ENCODE measurements at places on chromosomes 11 and 22.
A peak's percentile ranks its signal among the peaks of the same experiment; 100 is the strongest.

GRCh38 chr11:11841116-11841722 is 553 bp upstream of the USP47 start:
- peak; percentile 9 for DNase-seq

GRCh38 chr11:119845305-119845704 is 116.3 kb upstream of the NECTIN1 start:
- DNase-seq, result no peak

DNA sequence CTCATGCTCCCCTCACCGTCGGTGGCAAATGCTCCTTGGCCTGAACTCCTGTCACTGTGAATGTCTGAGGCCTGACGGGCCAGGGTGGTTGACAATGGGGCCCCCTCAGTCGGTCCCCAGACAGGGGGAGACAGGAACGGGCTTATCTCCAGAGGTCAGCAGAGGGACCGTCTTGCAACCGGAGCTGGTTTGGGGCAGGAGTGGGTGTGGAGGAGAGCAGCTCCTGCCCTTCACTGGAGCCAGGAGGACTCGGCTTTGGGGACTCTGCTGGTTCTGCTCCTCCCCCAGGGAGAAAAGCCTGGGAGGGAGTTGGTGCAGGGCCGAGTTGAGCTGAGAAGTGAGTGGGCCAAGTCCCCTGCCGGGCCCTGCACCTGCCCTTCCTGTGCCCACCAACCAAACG is 354.4 kb downstream of the BRD1 start:
- no peak for DNase-seq

DNA sequence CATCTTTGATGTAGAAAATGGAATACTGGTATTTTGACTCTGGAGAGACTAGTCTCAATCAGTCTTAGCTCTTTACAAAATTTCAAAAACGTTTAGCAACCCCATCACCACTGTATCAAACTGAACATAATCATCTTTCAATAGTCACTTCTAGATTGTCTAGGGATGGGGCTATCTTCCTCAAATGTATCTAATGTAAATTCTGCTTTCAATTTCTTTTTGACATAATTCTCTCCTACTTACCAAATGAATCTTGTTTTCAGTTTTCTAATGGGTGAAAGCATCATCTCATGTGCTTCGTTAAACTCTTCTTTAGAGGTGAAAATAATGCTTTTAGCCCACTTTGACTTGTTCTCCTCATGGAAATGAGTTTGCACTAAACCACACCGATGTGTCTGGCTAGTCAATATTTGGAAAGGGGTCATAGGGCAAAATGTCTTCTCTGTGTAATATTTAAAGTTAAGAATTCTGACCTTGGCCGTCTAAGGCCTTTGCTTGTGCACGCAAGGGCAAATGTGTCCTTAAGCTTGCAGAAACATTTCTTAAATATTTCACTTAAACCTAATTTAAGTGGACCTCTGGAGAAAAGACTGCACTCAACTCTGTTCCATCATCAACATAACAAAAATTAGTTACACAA is 5.2 kb downstream of the SIK3 start:
- no peak for DNase-seq

DNA sequence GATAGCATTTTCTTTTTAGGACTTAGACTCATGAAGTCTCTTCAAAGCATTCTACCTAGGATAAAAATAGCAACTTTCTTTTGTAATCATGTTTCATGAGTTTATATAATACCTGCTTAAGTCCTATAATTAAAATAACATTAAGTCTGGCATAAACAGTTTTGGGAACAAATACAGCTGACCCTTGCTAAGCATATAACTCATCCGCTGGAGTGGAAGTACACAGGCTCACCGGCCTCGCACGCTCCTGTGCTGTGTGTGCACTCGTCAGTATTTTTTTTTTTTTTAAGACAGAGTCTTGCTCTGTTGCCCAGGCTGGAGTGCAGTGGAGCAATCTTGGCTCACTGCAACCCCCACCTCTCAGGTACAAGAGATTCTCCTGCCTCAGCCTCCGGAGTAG is 221.8 kb downstream of the ADAMTS15 start:
- no peak for DNase-seq

- no peak for DNase-seq
These were observed 1623.3 kb upstream of the RAG2 start for GRCh38 chr11:38221295-38221694.

GRCh38 chr11:30344085-30344484 is 21.2 kb downstream of the ARL14EP start:
- no peak for DNase-seq

DNA sequence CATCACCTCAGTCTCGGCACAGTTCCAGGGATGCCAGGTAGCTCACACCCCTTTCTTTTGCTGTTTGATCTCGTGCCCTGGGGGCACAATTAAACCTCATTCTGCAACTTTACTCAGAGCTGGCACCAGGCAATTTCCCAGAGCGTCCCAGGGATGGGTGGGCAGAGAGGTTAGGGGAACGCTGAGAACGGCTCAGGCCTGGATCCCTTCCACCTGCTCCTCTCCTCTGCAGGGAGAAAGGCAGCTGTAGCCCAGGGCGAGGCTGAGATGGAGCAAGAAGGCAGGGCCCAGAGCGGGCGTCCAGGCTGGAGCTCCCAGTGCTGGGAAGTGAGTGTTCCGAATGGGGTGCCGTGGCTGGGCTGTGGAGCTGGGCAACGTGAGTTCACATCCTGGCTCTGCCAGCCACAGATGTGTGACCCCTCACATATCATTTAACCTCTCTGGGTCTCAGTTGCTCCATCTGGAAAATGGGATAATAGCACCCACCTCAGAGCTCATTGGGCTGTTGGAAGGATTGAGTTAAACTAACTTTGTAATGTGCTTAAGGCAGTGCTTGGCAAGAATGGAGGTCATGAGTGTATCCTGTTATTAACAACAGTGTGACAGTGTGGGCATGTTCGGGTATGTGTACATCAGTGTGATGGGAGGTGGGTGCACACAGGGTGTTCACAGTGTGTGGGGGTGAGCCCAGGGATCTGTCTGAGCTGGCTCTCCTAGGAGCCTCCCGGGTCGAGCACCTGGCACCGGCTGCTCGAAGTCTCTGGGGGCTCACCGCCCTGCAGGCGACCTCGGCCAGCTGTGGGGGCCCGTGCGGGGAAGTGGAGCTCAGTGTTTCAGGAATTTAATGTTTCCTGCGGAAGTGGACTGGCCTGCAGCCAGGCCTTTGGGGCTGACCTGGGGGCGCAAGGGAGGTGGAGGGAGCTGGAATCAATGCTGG is 15.5 kb downstream of the OTUB1 start:
- no peak for DNase-seq

DNA sequence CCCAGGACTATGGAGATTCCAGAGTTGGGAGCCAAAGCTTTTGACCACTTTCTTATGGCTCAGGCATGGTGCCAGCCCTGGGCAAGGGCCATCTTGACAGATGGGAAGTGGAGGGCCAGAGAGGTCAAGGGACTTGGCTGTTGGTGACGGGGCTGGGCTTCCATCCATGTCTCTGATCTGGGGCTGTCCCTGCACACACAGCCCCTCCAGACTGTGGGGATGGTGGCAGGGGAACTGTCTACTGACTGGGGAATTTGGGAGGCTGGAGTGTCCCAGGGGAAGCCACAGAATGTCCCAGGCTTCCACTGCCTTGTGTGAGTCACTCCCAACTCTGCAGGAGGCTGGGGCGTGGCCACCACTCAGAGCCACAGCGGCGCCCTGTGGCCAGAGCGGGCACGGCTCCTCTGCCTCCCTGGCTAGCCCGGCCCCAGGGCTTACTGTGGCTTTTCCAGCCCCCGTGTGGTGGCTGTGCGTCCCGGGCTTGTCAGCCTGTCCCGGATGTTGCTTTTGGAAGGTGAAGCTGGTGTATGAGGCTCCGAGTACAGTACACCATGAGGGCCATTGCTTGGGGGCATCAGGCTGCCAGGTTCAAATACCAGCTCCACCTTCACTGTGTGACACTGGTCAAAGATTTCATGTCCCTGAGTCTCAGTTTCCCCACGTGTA is 19.6 kb downstream of the C22orf23 start:
- DNase-seq, result peak; percentile 95

DNA sequence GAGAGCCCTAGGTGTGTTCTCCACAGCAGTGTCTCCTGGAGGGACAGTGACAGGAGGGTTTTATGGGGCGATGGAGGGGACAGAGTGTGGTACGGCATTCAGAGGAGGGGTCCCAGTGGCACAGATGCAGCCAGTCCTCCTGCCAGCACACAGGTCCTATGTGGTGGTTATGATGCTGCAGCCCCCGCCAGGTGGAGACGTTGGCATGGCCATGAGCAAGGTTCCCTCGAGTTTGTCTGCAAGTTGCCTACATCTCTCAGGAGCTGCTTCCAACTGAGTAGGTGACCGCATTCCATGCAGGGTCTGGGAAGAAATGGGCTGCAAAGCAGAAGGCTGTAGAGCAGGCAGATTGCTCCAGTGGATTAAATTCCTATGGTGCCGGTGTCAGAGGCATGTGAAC is 646.0 kb downstream of the TBC1D22A start:
- DNase-seq, result no peak

GRCh38 chr11:67051180-67051893 is 5.3 kb upstream of the RHOD start:
- DNase-seq, result peak; percentile 34

DNA sequence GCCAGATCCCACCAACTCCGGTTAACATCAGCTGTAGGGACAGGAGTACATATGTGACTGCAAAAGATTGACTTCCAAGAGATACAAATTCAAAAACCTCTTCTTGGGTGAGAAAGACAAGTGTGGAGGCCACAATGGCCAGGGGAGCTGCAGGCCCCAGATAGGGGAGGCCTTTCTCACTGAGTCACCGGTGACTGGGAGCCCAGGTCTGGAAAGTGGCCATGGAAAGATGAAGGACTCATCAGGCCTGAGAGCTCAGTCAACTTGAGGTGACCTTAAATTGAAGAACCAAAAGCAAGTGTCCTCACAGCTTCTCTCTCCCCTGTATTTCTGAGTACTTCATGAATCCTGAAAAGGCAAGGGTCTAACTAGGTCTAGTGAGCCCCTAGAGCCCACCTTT is 90.4 kb upstream of the CLPB start:
- peak; percentile 25 for DNase-seq

DNA sequence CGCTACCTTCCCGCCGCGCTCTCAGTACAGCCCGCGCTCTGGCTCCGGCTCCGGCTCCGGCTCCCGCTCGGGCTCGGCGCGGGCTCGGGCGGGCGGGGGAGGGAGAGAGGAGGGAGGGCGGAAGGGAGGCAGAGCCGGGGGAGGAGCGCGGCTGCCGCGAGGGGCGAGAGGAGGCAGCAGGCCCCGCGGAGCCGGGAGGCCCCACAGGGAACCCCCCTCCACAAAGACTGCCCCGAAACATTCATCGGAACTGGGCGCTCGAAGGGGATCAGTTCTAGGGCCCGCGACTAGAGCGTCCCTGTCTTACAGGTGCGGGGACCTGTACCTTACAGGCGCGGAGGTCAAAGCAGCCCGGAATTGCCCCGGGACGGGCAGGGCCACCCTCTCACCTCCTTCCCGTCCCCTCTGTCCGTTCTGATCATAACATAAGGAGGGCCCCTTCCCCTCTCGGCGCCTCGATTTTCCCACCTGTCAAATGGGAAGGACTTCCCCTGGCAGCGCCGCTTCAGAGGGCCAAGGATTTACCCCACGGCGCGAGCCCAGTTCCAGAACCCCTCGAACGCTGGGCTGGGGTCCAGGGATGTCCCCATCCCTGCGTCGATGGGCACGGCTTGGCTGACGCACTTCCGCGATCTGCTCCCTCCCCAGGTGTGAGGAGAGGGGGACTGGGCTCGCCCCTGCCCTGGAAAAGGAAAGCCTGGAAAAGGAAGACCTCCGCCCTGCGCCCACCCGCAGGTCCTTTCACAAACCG is at the start of gene SHISA8:
Gene SHISA8, minus strand, starts transcription at position 40 of the 751 bp plus-strand sequence. CDS start 407 bp downstream, outside the sequence.
- no peak for DNase-seq

GRCh38 chr22:34281738-34282137 is 361.5 kb upstream of the LARGE1 start:
- no peak for DNase-seq
